Fibroblast of the conjunctiva (primary cell): ENCODE measurements at places on chromosomes 12 and 14.

DNA sequence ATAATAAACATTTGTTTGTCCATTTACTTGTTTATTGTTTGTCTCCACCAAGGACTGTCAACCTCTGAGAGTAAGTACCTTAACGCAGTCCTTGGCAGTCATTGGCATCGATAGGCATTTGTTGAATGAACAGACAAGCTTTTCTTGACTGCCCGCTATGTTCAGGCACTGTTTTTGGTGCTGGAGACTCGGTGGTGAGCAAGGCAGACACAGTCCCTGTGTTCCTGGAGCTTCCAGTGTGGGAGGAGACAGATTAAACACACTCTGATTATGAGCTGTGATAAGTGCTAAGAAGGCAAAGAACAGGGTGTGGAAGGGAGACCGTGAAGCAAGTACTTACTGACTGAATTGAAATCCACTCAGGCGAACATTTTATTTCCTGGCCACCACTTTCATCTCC, 1.2 kb downstream of the ATP6V0A2 start:
- no peak for DNase-seq

DNA sequence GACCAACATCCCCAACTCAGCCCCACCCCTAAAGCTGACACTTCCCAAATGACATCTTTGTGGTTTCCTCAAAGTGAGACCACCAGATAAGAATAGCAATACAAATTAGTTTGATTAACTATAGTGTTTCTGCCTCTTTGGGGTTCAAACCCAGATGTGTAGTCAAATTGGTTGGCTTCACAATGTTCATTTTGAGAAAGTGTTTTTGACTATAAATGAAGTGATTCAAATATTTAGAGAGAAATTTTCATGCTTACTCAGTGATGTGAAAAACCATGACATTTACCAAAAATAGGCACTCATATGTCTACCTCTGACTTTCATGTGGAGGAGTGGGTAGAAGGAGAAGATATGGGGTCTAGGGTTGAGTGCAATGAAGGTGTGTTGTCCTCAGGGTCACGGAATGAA, 218.4 kb downstream of the BCAT1 start:
- no peak for DNase-seq

DNA sequence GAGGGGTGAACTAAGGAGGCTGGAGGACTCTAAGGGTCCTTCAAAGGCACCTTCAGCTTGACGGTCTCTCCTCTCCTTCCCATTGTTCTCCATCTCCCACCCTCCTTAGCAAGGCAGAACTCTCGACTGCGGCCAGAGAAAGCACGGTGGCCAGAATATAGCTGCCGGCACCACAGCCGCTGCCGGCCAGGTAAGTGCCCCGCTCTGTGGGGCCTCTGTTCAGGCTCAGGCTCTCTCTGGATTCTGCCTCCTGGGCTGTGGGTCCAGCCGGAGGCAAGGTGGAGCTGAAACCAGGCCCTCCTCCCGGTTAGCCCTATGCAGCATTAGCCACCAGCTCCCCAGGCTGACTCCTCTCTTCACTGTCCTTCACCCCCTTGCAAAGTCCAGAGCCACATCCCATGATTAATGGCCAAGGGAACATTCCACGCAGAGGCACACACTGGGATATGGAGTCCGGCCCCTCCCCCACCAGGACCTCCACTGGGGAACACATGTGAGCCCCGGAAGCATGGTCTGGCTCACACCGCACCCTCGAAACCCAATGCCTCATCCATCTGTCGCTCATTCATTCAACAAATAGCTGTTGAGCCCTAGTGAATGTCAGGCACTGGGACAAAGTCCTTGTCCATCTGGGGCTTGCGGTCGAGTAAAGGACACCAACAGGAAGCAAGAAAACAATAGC, 25.2 kb downstream of the LTBP2 start:
- DNase-seq: no peak

- no peak for DNase-seq
Observed at GRCh38 chr12:54139019-54139418, 49.8 kb downstream of the SMUG1 start.

DNA sequence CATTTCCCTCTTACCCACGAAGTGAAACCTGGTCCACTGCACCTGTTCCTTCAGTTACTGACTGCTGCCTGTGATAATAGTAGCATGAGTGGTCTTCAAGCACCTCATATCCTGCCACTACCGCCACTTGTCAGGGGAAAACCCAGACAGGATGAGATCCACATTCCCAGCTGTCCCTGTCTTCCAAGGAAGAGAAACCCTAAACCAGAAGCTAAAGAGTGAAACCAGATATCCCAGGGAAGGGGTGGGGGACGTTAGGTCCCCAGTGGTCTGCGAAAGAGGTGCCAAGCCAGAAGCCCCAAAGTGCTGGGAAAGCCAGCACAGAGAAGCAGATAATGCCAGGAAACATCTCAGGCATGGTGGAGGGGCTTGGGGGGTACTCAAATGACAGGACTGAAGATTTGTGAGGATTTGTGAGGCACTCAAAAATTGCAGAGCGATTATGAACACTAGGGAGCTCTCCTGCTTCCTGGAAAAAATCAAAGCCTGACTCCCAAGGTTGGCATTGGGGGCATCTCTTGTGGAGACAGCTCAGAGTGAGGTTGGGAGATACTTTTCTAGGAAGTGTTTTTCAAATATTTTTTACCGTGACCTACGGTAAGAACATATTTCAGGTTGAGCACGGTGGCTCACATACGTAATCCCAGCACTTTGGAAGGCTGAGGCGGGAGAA, 77.9 kb downstream of the TMEM30B start:
- no peak for DNase-seq

- DNase-seq: no peak
Observed at GRCh38 chr14:106248321-106249192, 722.2 kb downstream of the TMEM121 start.

DNA sequence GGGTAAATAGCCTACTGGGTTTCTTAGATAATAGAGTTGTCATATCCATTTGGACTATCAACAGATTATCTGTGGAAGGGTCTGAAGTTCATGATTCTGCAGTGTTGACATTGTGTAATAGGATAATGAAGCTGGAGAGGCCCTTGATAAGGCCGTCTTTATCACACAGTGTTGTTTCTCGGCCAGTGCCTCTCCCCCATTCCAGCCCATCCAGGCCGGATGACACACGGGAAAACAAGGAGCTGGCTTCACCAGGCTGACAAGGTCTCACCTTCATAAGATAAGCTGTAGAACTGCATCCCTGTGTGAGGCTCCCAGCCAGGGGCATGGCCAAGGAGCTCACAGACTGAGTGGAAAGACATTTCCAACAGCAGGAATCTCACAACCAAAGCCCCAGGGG, 8.7 kb upstream of the EML1 start:
- no peak for DNase-seq

DNA sequence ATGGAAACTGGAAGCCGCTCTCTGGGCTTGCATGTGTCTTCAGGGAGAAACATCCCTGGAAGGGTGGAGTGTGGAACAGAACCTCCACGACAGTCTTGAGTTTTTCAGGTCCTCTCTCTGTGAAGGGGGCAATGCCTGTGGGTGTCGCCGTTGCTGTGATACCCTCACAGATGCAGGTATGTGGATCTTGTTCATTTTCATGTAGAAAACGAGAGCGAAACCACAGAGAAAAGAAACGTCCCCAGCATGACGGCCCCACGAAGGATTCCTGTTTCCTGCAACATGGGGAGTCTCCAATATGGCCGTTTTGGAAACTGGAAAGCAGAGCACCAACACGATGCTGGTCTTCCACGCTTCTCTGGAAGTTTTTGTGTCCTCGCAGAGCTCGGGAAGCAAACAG, 187.9 kb downstream of the ALG10 start:
- no peak for DNase-seq

DNA sequence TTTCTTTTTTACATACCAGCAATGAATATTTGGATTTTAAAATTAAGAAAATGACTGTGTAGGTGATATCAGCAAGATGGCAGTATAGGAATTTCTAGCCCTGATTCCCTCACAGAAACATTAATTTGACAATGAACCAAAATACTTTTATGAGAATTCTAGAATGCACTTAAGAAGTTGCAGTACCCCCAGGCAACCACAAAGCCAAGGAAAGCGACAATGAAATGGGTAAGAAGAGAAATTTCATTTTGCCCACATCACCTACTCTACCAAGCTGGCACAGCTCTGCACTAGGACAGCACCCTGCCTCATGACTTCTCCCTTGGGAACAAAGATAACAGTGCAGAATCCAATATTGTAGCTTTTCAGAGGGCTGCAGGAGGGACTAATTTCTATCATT, 6.6 kb downstream of the OR9K2 start:
- DNase-seq: no peak

- DNase-seq: peak; percentile 6
Observed at GRCh38 chr12:109736552-109737108, 23.0 kb downstream of the FAM222A start.

- DNase-seq: no peak
Observed at GRCh38 chr12:88628856-88629509, 48.7 kb upstream of the KITLG start.

DNA sequence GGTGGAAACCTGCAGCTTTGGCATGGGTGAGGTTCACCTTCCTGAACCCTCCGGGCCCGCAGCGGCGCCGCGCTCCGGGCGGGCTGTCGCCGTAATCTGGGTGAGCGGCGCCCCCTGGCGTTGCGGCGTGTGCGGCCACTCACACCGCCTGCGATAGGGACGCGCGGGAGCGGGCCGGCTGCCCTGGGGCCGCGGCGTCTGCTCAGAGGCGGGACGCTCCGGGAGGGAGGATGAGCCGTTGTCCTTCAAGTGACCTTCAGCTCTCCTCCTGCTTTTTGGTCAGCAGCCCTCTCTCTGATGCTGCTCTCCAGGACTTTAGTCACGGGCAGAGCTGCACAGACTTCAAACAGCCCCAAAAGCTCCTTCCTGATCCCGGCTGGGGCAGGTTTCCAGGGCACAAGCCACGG, 211.7 kb upstream of the FKBP4 start:
- peak; percentile 23 for DNase-seq

GRCh38 chr14:25929881-25930615, 667.8 kb downstream of the NOVA1 start:
- no peak for DNase-seq

DNA sequence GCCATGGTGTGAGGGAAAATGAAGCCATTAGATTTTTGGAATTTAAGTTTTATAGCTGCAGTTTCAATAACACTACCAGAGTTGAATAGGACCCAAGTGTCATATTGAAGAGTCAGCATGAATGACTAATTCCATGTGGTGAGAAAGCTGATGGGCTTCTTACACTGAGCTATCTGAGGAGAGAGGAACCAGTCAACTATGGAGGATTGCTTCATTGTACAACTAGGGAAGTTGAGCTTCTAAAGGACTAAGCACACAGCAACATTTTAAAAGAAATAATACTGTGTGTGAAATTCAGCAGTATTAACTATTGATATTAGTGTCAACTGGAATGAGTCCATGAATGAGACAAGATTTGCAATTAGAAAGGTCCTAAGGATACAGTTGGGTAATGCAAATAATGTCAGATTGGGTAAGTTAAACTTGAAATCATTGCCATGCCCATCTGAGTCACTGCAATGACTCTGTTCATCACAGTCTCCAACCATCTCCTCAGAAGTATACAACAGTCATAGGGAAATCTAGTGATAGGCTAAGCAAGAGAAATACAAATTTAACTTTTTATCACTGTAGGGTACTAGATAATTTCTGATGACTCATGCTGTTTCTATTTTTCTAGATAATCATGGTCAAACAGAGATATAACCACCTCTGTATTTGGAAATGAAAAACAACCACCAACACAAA, 394.2 kb downstream of the FSCB start:
- DNase-seq: no peak

DNA sequence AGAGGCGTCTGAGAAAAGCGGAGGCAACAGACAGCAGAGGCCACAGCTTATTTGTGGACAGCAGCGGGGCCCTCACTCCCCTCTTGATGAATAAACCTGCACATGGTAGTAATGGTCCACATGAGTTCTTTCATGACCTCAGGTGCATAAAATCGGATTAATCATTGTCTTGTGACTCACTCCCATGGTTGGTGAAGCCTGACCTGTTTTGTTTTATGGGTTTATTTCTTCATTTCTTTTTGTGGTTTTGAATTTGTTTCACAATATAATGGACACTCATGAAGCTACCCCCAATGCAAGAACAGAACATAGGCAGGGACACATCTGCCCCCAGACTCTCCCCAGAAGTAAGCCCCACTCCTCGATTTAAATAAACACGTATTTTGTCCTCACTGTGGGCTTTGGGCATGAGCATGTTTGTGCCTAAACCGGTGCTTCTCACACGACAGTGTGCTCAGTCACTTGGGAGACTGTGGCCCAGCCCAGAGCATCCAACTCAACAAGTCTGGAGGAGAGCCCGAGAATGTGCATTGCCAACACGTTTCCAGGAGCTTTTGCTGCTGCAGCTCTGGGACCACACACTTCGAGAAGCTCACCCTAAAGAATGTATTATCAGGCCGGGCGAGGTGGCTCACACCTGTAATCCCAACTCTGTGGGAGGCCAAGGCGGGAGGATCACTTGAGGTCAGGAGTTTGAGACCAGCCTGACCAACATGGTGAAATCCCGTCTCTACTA, 116.1 kb downstream of the SCARB1 start:
- DNase-seq: no peak

- DNase-seq: no peak
Observed at GRCh38 chr14:105848570-105848969, 322.2 kb downstream of the TMEM121 start.

DNA sequence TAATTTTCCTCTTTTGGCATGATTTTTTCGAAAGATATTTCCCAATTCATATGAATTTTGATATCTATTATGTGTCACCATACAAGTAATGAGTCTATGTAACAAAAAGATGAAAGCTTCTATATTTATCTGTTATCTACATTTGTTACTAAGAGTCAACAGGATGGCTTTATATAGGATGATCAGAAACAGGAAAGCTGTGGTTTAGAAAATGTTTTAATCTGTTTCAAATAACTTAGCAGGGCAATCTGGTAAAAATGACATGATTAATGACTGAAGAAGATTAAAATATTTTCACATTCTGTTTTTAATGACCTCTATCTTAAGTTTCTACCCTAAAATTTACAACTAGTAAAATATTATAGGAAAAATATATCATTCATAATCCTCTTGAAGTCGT, 105.8 kb downstream of the MSRB3 start:
- DNase-seq: no peak

DNA sequence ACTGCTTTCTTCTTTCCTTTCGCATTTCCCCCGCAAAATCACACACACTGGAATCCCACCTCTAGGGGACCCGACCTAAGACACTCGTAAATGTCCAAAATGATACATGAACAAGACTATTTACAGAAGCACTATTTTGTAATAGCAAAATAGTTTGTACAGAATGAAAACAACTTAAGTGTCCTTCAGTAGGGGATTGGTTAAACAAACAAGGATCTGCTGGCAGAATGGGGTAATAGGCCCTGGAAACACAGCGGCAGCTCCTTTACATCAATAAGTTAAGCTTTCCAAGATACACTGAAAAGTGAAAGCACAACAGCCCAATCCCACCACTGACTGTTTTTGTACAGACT, 48.8 kb downstream of the LTBP2 start:
- peak; percentile 72 for DNase-seq

GRCh38 chr12:111759991-111760390, 6.7 kb upstream of the ALDH2 start:
- no peak for DNase-seq

DNA sequence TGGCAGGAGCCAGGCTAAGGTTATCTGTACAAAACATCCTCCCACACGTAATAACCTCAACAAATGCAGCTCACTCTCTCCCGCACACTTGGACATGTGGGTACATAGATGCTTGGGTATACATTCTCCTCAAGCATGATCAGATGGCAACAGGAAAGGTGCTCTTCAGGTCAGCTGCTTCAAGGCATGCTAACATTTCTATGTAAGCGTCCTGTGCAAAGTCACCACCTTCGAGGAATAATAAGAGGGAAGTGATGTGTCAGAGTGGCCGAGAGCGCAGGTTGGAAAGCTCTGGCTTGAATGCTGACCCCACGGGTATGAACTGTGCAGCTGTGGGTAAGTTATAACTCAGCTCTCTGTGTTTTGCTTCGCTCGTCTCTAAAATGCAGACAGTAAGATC, 24.2 kb upstream of the SLC6A12 start:
- no peak for DNase-seq
